Keratinocyte (primary cell): ENCODE measurements at places on chromosomes 5 and 9. TPM values are rescaled to one million over a fixed set of nuclear protein-coding genes. Genes with fewer than 3 reads are reported as not detected.

DNA sequence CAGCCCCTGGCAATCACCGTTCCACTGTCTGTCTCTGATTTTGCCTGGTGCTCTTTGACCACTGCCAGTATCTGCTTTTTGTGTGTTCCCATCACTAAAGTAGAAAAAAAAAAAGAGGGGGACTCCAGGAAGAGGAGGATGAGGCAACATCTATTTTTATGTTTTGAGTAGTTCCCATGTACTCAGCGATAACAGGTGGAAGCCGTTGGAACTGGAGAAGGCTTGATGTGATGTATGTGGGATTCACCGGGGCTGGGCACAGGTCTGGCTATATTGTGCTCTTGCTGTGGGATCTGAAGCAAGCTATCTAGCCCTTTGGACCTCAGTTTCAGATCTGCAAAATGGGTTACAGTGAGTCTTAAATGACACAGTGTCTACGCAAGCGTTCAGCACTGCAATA lies 104.9 kb downstream of the SLIT3 start:
- no peaks in the 10 kb centered on the region for H3K36me3 ChIP-seq
- H3K4me1 ChIP-seq: no peaks in the 10 kb centered on the region
- H3K4me3 ChIP-seq: no peak overlapping the region
- H3K27me3 ChIP-seq: no peaks in the 10 kb centered on the region

Gene AQP3
- 139 to 239 TPM (median 215 TPM) in 3 replicates for polyA plus RNA-seq

DNA sequence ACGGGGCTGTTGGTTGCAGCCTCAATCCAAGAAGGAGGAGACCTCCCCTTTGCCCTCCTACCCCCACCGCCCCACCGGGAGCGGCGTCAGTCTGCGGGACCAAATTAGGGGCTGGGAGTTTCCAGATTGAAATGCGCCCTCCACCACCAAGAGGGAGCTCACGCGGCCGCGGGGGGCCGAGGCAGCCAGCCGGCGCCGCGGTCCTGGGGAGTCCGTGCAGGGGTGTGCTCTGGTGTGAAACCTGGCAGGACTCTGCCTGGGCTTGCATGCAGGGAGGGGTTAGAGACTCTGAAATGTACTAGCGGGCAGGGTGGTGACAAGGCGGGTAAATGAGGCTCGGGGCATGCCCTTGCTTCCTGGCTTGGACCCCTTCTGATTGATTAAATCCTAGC lies 989 bp upstream of the FBN2 start:
- peaks cover 20% of the 10 kb centered on the region for H3K4me1 ChIP-seq
- DNase-seq: no peak
- peaks cover 3% of the 10 kb centered on the region for H3K27me3 ChIP-seq
- peak overlapping the region; percentile 61 for H3K27ac ChIP-seq
- H3K4me3 ChIP-seq: peak overlapping the region; percentile 77
- peaks cover 1% of the 10 kb centered on the region for H3K36me3 ChIP-seq

GRCh38 chr9:86672966-86673365 lies 274.3 kb downstream of the GAS1 start:
- peaks cover 11% of the 10 kb centered on the region for H3K4me1 ChIP-seq
- H3K27me3 ChIP-seq: no peaks in the 10 kb centered on the region
- no peak overlapping the region for H3K27ac ChIP-seq
- no peaks in the 10 kb centered on the region for H3K36me3 ChIP-seq
- H3K4me3 ChIP-seq: no peak overlapping the region

Gene MVB12B
- 0.54 to 2.5 TPM (median 1.2 TPM) in 3 replicates for polyA plus RNA-seq

DNA sequence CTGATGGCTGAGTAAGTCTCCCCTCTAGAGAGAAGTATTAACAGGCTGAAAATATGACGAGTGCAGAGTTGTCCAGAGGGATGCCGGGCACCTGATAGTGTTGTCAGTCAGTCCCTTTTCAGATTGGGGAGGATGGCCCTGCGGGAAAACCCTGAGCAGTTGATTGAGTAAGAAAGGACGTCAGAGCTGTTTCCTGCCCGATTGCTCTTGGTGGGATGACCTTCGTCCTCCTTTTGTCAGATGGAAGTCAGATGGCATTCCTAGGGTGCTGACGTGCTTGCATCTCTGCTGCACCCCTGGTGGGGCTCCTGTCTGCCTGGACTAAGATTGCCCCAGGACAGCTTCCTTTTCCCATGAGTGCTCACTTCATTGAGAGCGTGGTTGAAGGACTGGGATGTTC lies 9.8 kb downstream of the ZNF354B start:
- DNase-seq: no peak
- no peak overlapping the region for H3K27ac ChIP-seq

- H3K36me3 ChIP-seq: no peaks in the 10 kb centered on the region
- no peaks in the 10 kb centered on the region for H3K27me3 ChIP-seq
- H3K4me3 ChIP-seq: no peak overlapping the region
- no peak for DNase-seq
- H3K27ac ChIP-seq: no peak overlapping the region
- no peaks in the 10 kb centered on the region for H3K4me1 ChIP-seq
Measured at GRCh38 chr9:13971966-13972655, 341.8 kb downstream of the NFIB start.

GRCh38 chr5:74288038-74288437 lies 352.5 kb downstream of the ENC1 start:
- H3K27me3 ChIP-seq: no peaks in the 10 kb centered on the region
- H3K27ac ChIP-seq: no peak overlapping the region
- no peak for DNase-seq
- no peak overlapping the region for H3K4me3 ChIP-seq

Gene CER1
- polyA plus RNA-seq: not detected in 3 replicates

DNA sequence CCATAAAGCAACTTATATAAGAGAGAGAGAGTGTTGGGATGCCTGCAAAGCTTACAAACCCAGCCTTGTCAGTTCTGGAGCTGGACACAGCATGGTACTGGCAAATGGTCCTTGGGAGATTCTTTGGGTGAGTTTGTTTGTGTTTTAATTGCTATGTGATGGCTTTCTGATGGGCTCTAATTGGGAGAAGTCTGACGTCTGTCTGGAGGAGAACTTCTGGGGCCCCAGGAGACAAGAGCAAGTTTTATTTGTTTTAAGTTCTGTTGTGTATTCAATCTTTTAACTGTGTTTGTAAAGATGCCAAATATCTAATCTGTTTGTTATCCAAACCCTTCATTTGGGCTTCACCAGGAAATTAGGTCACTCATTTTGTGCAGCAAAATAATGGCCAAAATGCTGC lies 50.3 kb upstream of the AFAP1L1 start:
- no peak overlapping the region for H3K4me3 ChIP-seq
- DNase-seq: no peak
- H3K27ac ChIP-seq: no peak overlapping the region
- no peaks in the 10 kb centered on the region for H3K4me1 ChIP-seq
- H3K27me3 ChIP-seq: no peaks in the 10 kb centered on the region
- no peaks in the 10 kb centered on the region for H3K36me3 ChIP-seq

Gene TAF1L
- polyA plus RNA-seq: 0.01 TPM in 1 of 3 replicates, not detected in the others

Gene CDKN2B-AS1
- polyA plus RNA-seq: 0.61 to 1.4 TPM (median 1.1 TPM) in 3 replicates

- no peak overlapping the region for H3K4me3 ChIP-seq
- no peaks in the 10 kb centered on the region for H3K4me1 ChIP-seq
- H3K27me3 ChIP-seq: no peaks in the 10 kb centered on the region
- no peak for DNase-seq
- no peak overlapping the region for H3K27ac ChIP-seq
- H3K36me3 ChIP-seq: no peaks in the 10 kb centered on the region
Measured at GRCh38 chr5:37435261-37435660, 56.1 kb downstream of the WDR70 start.

DNA sequence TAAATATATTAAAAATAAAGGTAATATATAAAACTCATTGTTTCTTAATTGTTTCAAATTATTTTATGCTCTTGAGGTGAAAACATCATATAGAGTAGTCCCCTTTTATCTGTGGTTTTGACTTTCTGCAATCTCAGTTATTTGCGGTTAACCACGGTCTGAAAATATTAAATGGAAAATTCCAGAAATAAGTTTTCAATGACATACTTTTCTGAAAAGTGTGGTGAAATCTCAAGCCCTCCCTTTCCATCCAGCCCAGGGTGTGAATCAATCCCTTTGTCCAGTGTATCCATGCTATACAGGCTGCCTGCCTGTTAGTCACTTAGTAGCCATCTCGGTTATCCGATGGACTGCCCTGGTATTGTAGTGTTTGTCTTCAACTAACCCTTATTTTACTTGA lies 546.7 kb upstream of the DMAC1 start:
- H3K4me3 ChIP-seq: no peak overlapping the region
- no peaks in the 10 kb centered on the region for H3K27me3 ChIP-seq
- H3K36me3 ChIP-seq: no peaks in the 10 kb centered on the region
- no peak overlapping the region for H3K27ac ChIP-seq
- no peak for DNase-seq
- no peaks in the 10 kb centered on the region for H3K4me1 ChIP-seq

DNA sequence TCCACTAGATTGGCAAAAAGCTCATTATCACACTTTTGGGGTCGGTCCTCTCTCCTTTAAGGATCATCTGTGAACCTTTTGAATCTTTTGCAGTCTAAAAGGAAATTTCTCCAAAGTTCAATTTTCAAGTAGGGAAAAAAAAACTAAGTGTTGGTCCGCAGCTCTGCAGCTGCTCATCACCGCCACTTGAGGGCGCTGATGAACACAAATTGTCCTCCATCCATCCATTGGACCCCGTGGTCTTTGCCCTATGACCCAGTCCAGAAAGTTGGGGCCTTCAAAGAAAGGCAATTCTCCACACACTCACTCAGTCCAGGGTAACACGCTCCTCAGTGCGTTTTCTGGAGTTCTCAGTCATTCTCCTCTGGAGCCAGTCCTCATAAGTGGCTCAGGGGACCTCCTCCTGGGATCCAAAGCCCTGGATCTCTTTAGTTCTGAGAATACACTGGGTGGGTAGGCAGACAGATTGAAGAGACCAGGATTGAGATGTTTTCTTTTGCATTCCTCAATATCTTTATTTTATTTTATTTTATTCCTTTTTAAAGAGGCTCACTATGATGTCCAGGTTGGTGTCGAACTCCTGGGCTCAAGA lies 63.6 kb upstream of the SLC28A3 start:
- H3K4me3 ChIP-seq: no peak overlapping the region
- no peaks in the 10 kb centered on the region for H3K36me3 ChIP-seq
- DNase-seq: no peak

DNA sequence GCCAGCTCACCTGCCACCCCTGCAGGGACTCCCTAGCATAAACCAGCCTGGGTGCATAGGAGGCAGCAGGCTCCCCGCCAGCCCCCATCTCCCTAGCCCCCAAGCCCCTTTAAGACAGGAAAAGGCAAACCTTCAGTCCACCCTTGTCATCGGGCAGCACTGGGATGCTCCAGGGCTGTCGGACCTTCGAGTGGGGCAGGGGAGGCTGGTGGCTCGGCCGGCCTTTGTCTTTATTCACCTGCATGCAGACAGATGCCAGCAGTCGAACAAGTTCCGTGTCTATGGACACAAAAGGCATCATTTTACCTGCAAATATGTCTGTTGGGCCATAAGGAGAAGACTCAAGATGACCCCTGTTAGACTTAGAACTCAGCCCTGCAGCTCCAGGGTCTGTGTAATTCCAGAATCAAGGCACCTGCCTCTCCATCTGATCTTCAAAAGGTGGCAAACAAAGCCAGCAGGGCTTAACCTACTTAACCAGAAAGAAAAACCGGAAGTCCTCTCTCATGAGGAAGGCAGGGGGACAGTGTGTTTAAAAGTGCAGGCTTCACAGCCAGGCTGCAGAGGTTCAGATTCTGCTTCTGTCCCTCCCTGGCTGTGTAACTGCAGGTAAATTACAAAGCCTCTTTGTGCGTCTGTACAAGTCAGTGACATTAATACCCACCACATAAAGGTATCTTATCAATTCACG lies 16.2 kb downstream of the ANKS6 start:
- H3K4me1 ChIP-seq: peaks cover 16% of the 10 kb centered on the region
- no peak overlapping the region for H3K4me3 ChIP-seq
- no peak for DNase-seq

- H3K27me3 ChIP-seq: no peaks in the 10 kb centered on the region
- H3K4me1 ChIP-seq: no peaks in the 10 kb centered on the region
- no peak for DNase-seq
Measured at GRCh38 chr5:116445311-116445710, 129.3 kb downstream of the SEMA6A start.

Gene PTPRD
- polyA plus RNA-seq: 0.10 to 0.81 TPM (median 0.14 TPM) in 3 replicates

Gene CDKN2B
- polyA plus RNA-seq: 17.9 to 34.3 TPM (median 19.9 TPM) in 3 replicates

- no peaks in the 10 kb centered on the region for H3K4me1 ChIP-seq
- peak; percentile 7 for DNase-seq
- H3K4me3 ChIP-seq: no peak overlapping the region
- no peaks in the 10 kb centered on the region for H3K27me3 ChIP-seq
- no peaks in the 10 kb centered on the region for H3K36me3 ChIP-seq
Measured at GRCh38 chr5:91419571-91420537, 36.7 kb upstream of the ARRDC3 start.

DNA sequence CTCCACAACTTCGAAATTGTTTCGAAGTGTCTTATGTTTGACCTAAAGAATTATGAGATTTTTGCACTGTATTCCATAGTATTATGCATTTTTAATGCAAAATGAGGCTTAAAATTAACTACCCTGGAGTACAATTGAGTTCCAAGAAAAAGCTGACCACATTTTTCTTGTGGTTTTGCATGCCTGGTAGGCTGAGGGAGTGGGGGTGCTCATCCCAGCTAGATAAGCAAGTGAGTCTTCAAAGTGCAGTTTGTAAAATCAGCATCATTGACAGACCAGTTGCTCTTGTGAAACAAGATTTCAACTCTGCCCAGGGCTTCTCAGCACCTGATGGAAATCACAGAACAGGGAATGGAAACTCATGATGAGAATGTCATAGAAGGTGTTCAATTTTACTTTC lies 17.0 kb upstream of the NDUFS4 start:
- no peaks in the 10 kb centered on the region for H3K27me3 ChIP-seq
- DNase-seq: no peak
- H3K4me3 ChIP-seq: no peak overlapping the region
- H3K36me3 ChIP-seq: no peaks in the 10 kb centered on the region
- H3K27ac ChIP-seq: no peak overlapping the region

DNA sequence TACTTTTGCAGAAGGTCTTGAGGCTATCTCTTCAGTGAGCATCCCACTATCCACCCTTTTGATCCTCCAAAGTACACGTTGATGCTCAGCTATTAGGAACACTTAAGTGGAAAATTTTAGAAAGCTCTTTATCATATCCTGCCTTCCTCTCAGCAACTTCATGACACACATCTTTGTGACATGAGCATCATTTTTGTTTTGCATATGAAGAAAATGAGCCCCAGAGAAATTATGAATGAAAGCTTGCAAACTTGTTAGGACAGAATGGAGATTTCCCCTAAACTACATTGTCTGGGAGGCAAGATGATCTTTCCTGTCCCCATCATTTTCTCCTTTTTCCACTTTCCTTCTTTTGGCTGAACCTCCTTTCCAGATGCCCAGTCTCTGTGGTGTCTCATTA lies 239.4 kb upstream of the PIK3R1 start:
- no peaks in the 10 kb centered on the region for H3K27me3 ChIP-seq
- H3K4me1 ChIP-seq: no peaks in the 10 kb centered on the region
- DNase-seq: no peak
- H3K36me3 ChIP-seq: no peaks in the 10 kb centered on the region
- H3K4me3 ChIP-seq: no peak overlapping the region
- H3K27ac ChIP-seq: no peak overlapping the region

Gene IL31RA
- 4.6 to 6.7 TPM (median 6.0 TPM) in 3 replicates for polyA plus RNA-seq

Gene C9orf152
- 0.01 TPM in 1 of 3 replicates, not detected in the others for polyA plus RNA-seq
